ENCODE measurements at places on chromosomes 7 and 10.

DNA sequence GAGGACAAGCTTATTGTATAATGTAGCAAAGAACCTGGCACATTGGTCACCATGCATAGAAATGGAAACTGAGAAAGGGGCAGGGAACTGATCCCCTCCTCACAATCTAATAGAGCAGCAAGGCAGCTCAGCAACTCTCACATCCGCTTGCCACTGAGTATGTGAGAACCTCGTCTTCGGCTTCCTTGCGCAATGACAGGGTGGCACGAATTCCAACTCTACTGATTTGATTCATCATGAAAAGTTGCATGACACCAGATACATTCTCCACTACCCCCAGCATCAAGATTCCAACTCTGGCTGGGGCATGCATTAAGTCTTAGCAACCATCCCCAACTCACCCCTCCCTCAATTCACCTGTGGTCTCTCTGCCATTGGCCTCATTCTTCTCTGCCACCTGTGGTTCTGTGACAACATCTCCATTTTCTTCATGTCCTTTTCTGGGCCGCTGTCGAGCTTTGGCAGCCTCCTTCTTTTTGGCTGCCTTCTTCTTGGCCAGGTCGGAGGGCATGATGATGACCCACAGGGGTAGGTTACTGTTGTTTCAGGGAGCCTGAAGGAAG is 976 bp downstream of the ABCF2 start:
- DNase-seq: no peak

DNA sequence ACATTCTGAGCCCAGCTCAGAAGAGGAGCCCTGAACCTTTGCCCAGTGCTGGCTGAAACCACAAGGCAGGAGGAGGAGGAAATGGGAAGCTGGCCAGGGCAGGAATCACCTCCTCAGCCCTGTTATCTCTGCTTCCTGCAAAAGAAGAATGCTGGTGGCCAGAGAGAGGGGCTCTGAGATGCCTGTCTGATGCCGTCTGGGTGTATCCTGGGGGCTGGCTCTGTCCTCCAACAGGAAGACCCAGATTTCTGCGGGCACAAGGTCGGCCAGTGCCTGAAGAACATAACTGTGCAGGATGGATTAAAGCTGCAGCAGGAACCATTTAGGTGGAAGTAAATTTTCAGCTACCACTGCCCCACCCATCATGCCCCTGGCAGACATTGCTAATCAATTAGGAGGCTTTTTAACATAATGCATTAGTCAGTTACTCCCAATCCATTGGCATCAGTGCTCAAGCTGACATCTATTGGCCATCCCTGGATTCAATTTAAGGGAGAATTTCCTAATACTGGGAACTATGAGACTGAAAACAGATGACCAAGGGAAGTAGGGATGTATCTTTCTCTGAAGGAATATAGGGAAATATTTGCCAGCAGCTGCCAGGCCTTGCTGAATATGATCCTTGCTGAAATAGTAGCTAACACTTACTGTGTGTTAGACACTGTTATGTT is 67.7 kb downstream of the COL13A1 start:
- DNase-seq: peak; percentile 56

- no peak for DNase-seq
These were observed at the start of gene CDHR1 for GRCh38 chr10:84194424-84195043. CDHR1 (plus strand) TSS chr10:84194537; CDS start chr10:84194761, 224 bp downstream.

GRCh38 chr10:30786131-30786530 is 156.6 kb upstream of the LYZL2 start:
- DNase-seq: no peak

- DNase-seq: no peak
These were observed 132.5 kb downstream of the RELN start for GRCh38 chr7:103856929-103857328.

GRCh38 chr7:28891192-28891875 is 66.8 kb downstream of the TRIL start:
- DNase-seq: no peak

GRCh38 chr7:81273601-81274397 is 354.9 kb upstream of the SEMA3C start:
- DNase-seq: no peak

DNA sequence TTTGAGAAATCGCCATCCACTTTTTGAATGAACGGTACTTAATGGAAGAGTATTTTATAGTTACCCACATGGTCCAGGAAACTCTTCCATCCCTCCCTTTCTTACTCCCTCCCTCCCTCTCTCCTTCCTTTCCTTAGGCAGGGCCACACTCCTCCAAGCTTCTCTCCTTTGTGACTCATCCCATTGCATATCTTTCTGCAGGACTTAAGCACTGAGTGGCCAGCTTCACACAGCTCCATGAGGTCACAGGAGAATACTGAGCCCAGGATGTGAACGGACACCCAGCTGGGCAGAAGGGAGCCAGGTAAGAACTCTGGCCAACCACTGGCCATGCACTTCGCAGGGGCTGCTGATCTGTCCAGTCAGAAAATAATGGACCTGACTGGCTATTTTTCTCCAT is 189.7 kb upstream of the ADCY1 start:
- no peak for DNase-seq

DNA sequence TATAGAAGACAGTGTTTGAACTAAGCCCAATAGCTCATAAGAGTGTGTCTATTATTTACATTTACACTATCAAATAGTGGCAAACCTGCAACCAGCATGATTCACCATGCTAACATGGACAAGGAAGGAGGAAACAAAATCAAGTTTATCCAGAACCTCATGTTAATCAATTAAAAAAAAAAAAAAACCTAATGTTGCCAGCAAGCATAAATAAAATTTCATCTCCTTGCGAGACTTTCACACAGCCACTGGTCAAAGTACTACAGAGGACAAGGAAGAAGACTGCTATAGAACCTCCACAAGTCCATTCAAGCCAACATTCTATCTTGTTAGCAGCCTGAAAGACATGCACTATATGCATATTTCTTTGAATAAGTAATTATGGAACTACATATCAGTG is 9.7 kb downstream of the TM9SF3 start:
- no peak for DNase-seq

DNA sequence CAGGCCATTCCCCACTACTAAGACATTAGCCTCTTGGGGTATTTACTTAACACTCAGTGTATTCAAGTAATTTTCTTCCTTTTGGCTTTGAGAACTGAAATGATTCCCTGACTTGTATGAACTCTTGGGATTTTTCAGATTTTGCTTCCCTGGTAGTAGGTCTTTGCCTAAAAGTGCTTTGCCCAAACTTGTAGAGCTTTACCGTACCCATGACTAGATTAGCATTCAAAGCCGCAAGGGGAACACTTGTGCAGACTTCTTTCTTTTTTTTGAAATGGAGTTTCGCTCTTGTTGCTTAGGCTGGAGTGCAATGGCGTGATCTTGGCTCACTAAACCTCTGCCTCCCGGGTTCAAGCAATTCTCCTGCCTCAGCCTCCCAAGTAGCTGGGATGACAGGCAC is 6.1 kb upstream of the STAM start:
- no peak for DNase-seq

DNA sequence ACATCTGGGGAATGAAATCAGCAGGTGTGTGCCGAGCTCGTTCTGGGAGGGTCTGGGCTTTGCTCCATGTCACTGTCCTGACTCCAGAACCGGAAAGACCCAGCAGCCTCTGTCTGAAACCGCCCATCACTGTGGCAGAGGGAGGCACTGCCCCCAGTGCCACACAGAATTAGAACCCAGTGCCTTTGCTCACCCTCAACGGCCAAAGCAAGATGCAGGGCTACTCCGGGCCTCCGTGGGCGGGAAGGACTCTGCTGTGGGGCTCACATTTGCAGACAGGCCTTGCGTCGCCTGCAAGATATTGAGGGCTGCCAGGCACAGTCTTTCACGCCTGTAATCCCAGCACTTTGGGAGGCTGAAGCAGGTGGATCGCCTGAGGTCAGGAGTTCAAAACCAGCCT is 219.2 kb upstream of the PPP2R2D start:
- DNase-seq: no peak

- DNase-seq: no peak
These were observed 45.4 kb downstream of the CTNNA3 start for GRCh38 chr10:67650558-67650957.

DNA sequence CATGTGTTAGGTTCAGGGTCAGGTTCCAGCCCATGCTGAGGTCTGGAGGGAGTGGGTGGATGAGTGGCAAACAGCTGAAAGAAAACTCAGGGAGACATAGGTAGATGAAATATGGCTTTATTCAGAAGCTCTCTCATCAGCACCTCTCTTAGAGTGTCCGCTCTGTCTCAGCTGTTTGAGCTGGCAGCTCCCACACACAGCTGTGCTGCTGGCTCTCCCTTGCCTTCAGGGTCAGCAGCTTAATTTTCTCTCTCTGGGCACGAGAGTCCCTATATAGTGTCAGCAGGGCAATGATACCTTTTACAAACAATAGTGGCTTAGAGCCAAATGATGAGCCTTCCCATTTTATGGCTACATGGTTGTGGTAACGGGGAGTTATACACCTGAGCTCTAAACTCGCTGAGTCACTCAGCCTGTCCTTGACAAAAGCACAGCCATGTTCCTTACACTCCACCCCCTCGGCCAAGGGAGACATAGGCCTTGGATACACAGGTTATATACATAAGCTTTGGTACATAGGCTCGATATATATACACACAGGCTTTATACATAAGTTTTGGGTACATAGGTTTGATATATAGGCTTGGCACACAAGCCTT is 10.4 kb downstream of the RNF133 start:
- DNase-seq: no peak

GRCh38 chr7:111183321-111183720 is 92.4 kb downstream of the LRRN3 start:
- DNase-seq: no peak

GRCh38 chr10:119343011-119343601 is 135.7 kb downstream of the GRK5 start:
- no peak for DNase-seq

GRCh38 chr10:38025283-38025682 is 14.8 kb downstream of the ZNF33A start:
- DNase-seq: no peak

GRCh38 chr7:156402255-156402654 is 238.3 kb upstream of the RNF32 start:
- no peak for DNase-seq

DNA sequence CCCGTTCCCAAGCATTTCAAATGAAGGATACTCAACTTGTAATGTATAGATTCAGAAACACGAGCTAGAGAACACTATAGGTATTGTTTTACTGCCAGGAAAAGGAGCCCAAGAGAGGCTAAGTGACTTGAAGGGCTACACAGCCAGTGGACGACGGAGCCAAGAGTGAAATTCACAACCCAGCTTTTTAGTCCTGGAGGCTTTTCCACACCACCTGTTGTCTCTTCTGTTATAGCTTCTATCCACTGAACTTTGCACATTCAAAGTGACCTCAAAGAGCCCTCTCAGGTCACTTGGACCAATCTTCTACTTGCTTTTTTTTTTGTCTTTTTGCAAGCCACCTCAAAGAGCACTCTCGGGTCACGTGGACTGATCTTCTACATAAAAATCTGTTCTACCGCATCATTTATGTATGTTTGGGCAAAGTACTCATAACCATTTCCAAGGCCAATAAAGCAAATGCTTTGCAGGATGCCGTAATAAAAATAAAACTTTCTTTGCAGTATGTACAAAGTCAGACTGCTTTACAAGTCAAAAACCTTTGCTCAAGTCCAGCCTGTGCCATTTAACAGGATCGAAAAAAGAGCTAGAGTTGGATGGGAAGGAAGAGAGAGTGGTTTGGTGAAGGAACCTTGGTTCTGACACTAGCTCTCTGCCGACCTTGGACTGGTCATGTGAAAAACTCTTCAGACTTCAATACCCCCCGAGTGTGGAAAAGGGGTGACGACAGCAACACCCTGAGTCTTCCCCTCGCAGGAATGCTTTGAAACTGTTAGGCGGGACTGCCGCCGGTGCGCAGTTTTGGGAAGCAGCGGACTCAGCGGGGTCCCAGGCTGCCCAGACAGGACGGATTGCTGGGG is 821 bp downstream of the SLC35B4 start:
- no peak for DNase-seq

DNA sequence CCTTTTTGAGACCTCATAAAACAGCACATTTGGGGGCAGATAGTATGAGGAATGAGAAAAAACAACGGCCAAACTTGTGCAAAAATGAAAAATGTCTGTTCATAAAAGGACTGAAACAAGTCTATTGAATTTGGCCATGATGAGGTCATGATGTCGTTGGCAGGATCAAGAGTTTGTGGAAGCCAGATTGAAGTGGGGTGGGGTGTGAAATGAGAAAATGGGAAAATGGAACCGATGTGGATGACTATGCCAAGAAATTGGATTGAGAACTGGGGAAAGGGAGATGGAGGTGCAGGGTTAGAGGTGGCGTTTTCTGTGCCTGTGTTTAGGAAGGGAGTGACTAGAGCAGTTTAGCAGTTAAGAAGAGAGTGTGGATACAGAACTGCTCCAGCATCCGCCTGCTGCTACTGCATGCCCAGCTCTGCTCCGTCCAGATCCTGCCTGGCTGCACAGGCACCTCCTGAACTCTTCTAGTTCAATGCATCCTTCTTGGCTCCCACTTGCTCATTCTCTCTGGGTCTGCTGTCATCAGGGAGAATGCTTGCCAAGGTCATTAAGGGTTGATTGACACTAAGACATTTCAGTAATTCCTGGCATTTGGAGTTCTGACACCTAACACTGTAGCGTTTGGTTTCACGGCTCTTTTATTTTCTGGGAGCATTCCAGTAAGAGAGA is 111.9 kb downstream of the GALNT17 start:
- no peak for DNase-seq

- DNase-seq: no peak
These were observed 76.4 kb upstream of the NPVF start for GRCh38 chr7:25304691-25305090.

DNA sequence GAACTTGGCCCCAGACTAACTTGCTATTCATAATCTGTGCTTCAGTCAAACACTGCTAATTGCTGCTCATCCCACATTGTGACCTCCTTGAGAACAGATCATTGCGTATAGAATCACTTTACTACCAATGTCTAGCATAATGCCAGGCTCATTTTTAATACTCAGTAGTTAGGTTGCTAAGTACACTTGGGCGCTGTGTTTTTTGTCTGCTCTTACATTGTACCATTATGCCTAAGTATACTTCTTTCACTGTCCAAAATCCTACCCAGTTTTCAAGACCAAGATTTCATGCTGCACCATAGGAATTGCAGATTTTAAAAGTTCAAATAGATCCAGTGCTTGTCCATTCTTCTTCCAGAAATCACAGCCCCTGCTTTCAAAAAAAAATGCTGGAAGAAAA is 32.8 kb upstream of the TMEM106B start:
- DNase-seq: no peak

DNA sequence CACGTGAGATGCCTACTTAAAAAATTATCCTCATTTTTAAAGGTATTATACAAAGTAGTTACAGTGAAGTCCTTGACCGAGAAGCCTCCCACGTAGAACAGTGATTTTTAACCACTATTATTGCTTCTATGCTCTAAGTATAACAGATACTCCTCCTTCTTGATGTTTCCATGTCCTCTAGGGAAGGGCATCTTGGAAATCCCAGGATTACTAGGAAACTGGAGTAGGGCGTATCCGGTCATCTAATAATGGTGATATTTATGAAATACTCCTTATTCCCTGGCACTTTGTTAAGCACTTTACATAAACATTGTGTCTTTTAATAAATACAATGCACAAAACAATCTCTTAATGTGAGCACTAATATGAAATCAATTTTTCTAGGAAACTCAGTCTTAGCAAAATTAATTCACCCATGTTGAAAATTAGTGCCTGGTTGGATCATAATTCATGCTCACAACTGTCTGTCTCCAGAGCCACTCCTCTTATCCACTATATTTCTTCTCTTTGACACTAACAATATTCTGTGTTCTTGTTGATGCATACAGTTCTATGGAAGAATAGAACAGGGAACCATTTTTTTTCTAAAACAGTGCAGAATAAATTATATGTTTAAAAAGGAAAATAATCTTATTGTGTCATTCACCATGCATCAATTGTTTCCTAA is 128.6 kb upstream of the SEMA3E start:
- DNase-seq: no peak

Measured in HCT116 (cell line).